ENCODE measurements at places on chromosomes 1 and 21.

DNA sequence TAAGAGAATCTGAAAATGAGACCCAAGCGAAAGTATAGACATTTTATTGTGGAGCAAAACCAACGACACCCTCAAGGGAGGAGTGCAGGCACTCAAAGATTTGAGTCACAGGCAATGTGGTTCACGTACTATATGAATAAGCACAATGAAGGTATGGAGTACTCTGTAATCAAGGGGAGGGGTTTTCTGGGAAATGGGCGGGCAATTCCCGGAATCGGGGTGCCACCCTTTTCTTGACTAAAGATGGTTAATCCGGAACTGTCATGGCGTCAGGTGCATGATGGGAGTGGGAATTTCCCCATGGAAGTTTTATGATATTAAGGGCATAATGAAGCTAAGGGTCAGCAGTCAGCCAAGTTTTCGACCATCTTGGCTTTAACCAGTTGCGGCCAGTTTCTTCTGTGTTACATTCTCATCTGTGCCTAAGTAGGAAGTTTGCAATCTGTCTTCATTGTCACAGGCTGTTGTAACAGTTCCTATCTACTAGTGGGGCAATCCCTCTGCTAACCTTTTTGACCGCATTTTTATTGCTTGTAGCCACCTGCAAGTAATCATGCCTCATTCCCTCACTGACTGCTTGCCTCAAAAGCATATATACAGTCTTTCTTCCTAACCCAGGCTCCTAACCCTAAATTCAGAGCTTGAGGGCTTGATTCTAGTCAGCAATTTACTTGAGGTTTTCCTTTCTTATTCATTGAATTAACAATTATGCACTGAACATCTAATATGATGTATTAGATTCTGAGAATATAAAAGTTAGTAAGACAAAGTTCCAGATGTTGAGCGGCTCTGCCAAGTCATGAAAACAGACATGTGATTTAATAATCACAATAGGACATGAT, 775 bp upstream of the AIM2 start:
- no peak for DNase-seq

- DNase-seq, result no peak
Measured at GRCh38 chr21:35720208-35720731, 340.1 kb downstream of the SETD4 start.

GRCh38 chr1:79811173-79811572, 804.6 kb upstream of the ADGRL4 start:
- DNase-seq, result no peak

- DNase-seq, result peak; percentile 46
Measured at GRCh38 chr1:164982545-164982944, 374.0 kb downstream of the LMX1A start.

- no peak for DNase-seq
Measured at GRCh38 chr1:175354080-175354479, 161.5 kb upstream of the KIAA0040 start.

DNA sequence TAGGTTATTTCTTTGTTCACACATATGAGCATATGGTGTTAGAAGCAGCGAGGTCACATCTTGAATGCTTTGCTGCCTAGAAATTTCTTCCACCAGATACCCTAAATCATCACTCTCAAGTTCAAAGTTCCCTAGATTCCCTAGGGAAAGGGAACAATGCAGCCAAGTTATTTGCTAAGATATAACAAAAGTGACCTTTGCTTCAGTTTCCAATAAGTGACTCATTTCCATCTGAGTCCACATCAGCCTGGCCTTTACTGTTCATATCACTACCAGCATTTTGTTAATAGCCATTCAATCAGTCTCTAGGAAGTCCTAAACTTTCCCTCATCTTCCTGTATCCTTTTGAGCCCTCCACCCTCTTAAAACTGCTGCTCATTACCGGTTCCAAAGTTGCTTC, 1502.5 kb downstream of the KCNT2 start:
- no peak for DNase-seq

DNA sequence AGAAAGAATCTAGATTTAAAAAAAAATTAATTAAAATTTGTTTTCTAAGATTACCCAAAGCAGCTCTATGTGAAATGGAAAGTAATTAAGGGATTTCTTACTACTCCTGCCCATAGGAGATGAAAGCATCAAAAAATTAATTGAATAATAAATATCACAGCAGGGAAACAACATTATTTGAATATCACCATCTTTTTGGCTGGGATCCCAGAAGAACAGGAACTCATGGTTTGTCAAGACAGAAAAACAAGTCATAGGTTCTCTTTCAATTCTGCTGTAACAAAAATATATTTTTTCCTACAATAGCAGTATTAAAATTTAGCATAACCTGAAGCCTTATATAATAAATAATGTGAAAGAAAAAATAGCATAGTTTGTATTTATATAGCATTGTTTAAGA, 1713.4 kb downstream of the NCAM2 start:
- DNase-seq, result no peak

DNA sequence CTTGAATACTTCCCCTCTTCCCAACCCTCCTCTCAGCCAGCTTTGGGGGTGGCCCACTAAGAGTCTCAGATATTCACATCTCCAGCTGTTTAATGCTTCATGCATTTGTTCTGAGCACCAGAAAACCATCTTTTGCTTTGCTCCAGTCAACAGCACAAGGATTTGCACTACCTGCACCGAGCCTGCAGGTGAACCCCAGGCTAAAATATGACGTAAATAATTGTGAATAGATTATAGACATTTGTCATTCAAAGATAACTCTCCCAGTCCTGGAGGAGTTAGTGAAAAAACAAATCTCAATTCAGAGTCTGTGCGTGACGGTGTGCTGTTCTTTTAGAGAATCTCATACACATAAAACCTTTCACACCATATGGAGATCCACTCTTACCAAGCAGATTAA, 7.4 kb downstream of the CD247 start:
- DNase-seq, result no peak

GRCh38 chr1:157539568-157539967, 12.7 kb downstream of the FCRL5 start:
- no peak for DNase-seq

GRCh38 chr1:224745394-224745793, 129.3 kb downstream of the CNIH3 start:
- DNase-seq, result no peak

- DNase-seq, result peak; percentile 46
Measured at GRCh38 chr21:27425172-27425571, 458.3 kb upstream of the ADAMTS5 start.

DNA sequence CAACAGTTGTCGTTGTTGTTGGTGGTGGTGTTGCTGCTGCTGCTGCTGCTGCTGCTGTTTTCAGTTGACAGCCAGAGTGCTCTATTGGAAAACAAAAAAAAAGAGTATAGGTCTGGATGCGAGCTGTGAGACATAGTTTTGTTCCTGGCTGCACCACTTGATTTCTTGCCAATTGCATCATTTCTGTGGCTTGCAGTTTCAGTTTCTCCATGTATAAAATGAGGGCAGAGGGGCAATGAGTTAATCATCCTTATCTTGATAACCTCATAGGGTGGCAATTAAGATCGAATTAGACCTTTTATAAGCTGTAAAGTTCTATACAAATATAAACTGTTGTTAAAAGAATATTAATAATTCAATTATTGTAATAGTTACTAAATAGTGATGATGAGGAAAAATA, 156.7 kb downstream of the DMRTA2 start:
- DNase-seq, result no peak

GRCh38 chr1:8456308-8456912, 138.5 kb downstream of the SLC45A1 start:
- DNase-seq, result no peak

- DNase-seq, result peak; percentile 87
Measured at GRCh38 chr1:160971618-160972056, 17.0 kb upstream of the ITLN2 start.

GRCh38 chr1:228998179-228998578, 262.9 kb downstream of the RHOU start:
- no peak for DNase-seq

DNA sequence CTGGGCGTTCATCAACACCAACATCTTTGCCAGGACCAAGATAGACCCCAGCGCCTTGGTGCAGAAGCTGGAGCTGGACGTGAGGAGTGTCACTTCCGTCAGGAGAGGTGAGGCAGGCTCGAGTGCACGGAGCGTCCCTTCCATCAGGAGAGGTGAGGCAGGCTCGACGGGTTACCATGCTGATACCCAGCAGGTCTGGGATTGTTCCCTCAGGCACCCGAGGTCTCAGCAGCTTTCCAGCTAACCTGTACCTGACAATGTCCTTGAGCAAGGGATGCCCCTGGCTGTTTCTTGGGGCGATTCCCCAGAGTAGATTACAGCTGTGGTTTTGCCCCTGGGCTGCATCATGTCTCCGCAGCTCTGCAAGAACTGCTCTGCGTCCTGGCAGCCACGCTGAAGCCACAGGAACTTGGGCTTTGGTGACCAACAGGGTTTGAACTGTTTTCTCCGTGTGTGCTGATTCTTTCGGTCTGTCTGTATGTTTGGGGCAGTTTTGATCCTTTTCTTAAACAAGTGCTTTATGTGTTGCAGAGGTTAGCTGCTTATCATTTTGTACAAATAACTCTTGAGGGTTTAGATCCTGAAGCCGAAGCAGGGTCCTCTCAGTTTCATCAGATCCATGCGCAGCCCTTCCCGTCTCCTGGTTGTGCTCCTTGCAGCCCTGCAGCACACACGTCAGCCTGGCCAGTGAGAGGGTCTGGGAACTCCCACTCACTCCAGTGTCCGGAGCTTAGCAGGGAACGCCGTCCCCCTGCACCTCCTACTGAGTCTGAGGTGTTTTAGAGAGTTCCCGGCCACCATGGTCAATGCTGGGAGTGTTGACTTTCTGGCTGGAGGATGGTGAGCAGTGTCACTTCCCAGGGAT, 4.1 kb downstream of the SLX9 start:
- DNase-seq, result no peak

- no peak for DNase-seq
Measured at GRCh38 chr1:33824971-33825370, 38.9 kb upstream of the HMGB4 start.

- DNase-seq, result peak; percentile 91
Measured at GRCh38 chr1:1080122-1080757, 6.1 kb upstream of the RNF223 start.

- DNase-seq, result no peak
Measured at GRCh38 chr21:44918581-44919033, 2.1 kb downstream of the ITGB2 start.

GRCh38 chr1:87903242-87903641, 574.6 kb downstream of the LMO4 start:
- no peak for DNase-seq

GRCh38 chr1:15526490-15527339, at the start of gene DNAJC16:
Gene DNAJC16 (plus strand): TSS chr1:15526848. CDS start chr1:15529106, 2,258 bp downstream.
- peak; percentile 100 for DNase-seq

- DNase-seq, result no peak
Measured at GRCh38 chr1:30642391-30643120, 80.8 kb downstream of the MATN1 start.

GRCh38 chr1:90834886-90835660, 118.0 kb upstream of the BARHL2 start:
- DNase-seq, result peak; percentile 49

Measured in ELF-1 (cell line).